Pulmonary artery endothelial cell (primary cell): ENCODE measurements at places on chromosomes 1 and 21.

- no peak for DNase-seq
Measured at GRCh38 chr1:37817481-37817880, 9.5 kb upstream of the YRDC start.

DNA sequence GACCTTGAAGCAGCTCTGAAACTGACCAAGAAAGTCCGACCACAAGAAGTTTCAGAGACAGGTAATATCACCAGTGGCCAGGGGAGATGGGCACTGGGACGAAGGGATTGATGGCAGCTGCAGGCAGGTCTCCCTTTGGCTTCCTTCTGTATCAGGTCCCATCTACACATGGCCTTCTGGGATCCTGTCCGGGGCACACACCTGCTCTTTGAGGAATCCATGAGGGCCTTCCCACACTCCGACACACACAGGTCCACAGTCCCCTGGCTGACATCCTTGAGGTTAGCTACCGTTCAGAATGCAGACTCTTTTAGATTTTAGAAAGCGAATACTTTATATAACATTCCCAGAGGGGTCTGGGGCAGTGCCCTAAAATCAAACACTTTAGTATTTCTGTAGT is 26.5 kb upstream of the TMEM125 start:
- no peak for DNase-seq

GRCh38 chr1:41622859-41623732 is 138.6 kb upstream of the EDN2 start:
- DNase-seq: no peak

GRCh38 chr1:29256394-29256793 is 20.1 kb downstream of the PTPRU start:
- no peak for DNase-seq

GRCh38 chr21:40120940-40121575 is 253.8 kb downstream of the PCP4 start:
- no peak for DNase-seq

DNA sequence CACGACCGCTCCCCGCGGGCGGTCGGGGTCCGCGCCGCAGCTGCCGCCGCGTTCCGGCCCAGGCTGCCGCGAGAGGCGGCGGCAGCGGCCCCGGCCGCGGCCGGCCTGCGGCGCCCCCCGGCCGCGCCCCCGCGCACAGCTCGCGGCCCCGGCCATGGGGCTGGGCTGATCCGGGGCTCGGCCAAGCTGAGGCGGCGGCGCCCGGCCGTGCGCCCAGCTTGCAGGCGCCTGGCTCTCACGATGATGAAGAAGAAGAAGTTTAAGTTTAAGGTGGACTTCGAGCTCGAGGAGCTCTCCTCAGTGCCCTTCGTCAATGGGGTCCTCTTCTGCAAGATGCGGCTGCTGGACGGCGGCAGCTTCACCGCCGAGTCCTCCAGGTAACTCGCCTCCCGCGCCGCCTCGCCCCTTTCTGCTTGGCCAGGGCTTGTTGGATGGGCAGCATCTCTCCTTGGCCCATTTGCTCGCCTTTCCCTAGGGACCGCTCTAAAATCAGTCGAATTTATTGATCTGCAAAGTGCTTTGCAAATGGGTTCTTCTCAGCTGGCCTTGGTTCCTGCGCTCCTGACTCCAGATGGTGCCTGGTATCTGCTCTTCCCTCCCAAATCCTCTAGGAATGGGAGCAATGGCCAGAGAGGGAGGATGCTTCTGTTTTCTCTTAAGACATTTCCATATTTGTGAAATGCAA is 431 bp downstream of the EEIG2 start:
- DNase-seq: no peak

DNA sequence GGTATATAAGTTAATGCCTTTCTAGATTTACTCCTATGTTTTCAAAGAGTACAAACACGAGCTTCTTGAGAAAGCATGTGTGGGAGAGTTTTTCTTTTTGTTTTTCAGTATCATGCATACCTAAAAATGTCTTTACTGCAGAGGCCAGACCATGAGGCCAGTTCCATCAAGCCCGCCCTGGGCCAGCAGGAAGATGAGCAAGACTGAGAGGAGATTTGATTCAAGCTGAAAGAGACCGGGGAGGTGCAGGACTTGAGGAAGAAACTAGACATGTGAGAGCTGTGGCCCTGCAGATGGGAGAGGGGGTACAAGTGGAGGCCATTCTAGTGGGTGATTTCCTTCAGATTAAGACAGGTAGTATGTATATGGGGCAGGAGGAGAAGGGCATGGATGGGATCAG is 33.4 kb upstream of the NTPCR start:
- no peak for DNase-seq

GRCh38 chr1:244672946-244673682 is 20.2 kb downstream of the DESI2 start:
- no peak for DNase-seq

GRCh38 chr1:37605806-37606474 is 10.2 kb upstream of the GNL2 start:
- DNase-seq: no peak

DNA sequence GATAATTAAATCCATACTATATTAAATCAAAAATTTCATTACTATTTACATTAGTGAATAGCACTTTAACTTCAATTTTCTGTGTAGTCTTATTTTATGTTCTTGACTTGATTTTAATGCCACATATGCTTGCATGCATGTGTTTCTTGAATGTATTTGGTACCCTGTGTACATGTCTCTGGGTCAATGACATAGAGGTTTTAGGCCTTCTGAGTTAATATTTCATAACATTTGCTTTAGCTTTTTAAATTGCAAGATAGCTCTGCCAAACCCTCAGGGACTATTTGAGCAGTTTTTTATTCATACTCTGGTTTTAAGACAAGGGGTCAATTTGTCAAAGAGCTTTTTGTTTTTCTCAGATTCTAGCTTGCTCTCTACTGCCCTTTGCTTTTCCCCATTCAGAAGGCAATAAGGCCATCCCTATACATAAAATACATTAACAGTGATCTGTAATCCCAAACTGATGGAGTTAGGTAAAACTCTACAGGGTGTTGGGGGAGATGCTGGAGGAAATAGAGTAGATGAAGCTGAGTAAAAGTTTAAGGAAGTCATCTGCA is 5.0 kb downstream of the MLLT11 start:
- DNase-seq: no peak

DNA sequence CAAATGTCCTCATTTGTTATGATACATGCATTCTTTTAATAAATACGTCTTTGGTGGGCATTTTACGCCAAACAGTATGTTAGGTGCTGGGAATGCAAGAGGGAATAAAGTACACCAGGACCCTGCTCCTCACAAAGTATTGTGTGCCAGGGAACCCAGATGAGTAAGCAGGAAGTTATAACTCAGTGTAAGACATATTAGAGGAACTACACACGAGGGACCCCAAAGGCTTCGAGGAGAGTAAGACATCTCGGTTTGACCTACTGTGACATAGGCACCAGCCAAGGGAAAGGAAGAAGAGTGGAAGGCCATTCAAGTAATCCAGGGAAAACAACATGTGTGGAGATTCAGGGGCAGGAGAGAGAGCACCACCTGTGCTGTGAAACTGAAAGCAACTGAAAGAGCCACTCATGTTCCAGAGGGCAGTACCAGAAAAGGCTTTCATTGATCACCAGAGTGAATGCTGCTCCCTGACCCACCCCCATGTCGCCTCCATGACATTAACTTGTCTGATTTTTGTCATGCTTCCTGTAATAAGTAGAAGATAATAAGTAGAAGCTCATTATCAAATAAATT is 542.5 kb upstream of the PKN2 start:
- no peak for DNase-seq

- peak; percentile 24 for DNase-seq
Measured at GRCh38 chr1:19341201-19342061, 29.3 kb downstream of the SLC66A1 start.

DNA sequence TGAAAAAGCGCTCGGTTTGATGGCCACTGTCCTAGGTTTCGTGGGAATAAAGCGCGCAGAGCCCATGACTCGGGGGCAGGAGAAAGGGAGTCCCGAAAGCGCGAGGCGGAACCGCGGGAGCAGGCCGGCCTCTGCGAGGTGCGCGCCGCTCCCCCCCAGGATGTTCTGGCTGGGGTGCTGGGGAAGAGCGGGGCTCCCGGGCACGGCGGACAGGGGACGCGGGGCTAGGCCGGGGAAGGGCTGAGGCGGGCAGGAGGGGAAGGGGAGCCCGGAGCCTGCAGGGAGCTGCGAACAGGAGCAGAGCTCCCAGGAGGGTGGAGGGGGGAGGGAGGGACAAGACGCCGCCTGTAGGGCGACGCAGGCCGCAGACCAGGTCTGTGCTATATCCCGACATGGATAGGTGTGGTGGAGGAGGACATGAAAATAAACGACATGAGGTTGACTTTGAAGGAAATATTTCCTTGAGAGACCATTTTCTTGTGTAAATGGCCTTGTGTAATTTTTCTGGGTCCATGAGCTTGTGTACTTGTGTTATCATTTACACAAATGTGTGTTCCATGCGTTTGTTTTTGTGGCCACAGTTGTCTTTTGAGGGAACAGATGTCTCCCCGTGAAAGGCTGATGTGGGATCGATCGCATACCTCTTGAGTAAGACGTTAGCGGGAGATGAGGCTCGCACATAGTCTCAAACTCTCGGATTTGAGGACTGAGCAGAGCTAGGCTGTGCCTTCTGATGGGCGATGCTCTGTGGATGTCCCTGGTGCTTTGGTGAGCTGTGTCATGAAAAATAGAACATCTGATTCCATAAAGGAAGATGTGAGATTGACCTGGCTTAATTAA is 1.3 kb downstream of the PCNT start:
- DNase-seq: no peak

GRCh38 chr21:29056005-29056404 is 17.4 kb downstream of the CCT8 start:
- no peak for DNase-seq

- no peak for DNase-seq
Measured at GRCh38 chr1:176499671-176500070, 36.7 kb downstream of the PAPPA2 start.

- no peak for DNase-seq
Measured at GRCh38 chr1:45654540-45655280, 30.9 kb upstream of the CCDC17 start.

DNA sequence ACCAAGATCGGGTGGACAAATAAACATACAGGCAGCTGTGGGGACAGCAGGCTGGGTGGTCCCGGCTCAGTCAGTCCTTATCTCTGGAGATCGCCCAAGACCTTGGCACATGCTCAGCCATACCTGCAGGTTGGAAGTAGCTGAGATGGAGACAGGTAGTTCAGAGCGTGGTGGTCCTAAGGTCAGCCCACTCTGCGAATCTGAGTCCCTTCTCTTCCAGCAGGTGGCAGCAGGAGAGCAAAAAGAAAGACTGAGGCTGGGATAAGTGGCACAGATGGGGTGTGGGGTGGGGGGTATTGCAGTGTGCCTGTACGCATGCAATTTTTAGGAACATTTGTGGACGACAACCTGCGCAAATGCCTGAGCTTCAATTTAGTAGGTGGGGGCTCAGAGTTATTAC is 104.9 kb downstream of the TENT5C start:
- DNase-seq: no peak

GRCh38 chr1:906600-907420 is 16.9 kb upstream of the SAMD11 start:
- DNase-seq: no peak

DNA sequence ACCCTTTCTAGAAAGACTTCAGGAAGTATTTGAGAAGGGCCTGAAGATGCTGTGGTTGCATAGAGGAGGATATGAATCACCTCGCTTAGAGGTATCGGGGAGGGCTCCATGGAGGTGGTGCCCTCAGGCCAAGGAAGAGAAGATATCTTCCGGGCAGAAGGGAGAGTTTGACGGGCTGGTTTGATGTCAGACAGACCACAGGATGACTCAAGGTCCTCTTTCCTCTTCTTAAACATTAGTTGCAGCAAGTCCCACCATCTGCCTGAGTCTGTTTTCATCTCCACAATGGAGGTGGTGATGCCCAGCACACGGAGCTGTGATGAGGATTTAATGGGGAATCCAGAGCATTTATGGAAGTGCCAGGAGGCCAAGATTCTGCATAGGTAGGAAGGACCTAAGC is 25.1 kb upstream of the RUNX3 start:
- DNase-seq: no peak

- no peak for DNase-seq
Measured at GRCh38 chr1:157404063-157404501, 148.2 kb downstream of the FCRL5 start.

DNA sequence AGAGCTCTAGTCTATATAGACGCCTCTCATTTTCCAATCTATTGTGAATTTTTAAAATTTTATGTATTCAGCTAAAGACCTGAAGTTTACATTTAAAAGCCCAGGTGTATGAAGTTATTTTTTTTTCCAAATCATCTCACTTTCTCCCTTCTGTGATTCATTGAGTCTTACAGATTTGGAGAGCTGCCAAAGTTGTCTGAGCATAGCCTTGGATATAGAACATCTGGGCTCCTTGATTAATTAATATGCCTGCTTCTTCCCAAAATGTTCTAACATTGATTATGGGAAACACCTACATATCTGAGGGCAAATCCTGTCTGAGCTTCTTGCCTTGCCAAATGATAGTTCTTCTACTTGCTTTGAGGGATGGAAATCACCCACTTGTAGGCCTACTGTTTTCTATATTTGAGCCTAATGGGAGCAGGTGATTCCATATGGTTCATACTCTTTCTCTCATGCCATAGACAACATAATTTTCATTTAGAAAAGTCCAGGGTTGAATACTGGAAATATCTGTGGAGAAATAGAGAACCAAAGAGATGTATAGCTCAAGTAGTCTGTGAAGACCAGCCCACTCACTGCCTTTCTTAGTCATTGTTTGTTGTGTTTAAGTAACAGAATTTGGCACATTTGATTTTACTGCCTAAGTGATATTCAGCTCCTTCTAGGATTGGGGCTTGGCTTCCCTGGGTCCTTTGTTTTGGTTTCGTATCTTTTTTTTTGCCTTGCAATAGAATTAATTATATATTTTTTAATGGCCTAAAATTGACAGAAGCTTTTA is 46.2 kb downstream of the MACF1 start:
- no peak for DNase-seq

DNA sequence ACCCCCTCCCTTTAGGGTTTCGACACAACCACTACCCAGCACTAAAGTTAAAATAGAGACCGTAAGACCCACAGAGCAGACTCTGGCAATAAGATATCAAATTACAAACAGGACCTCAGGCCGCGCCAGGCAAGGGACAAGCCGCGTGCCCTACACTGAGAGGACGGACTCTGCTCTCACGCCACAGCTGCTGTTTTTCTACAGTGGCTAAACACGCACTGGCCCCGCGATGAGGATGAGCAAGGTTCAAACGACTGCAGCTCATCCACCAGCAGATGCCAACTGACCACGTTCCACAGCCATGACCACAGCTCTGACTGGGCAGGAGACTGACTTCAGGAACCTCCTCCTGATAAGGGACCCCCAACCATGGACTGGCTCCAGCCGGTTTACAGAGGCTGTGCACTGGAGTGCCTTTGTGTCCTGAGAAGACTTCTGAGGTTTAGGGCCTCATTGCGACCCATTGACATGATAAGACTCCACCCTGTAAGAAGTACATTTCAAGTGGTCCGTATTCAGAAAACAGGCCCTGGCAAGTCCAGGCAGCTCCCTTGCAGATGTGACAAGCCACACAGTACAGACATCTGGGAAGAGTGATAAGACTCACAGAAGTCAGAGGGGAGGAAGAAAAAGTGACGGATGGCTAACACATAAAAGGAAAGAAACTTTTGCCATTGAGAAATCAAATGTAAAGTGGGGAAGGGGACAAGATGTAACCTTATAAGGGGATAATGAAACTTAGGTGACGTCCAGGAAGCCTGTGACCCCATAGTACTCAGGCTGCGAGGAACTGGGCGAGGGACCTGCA is 1.5 kb upstream of the KRTAP10-6 start:
- no peak for DNase-seq

GRCh38 chr1:163346326-163346870 is 24.6 kb downstream of the NUF2 start:
- no peak for DNase-seq
